ENCODE measurements at places on chromosomes 7 and 10.

GRCh38 chr7:42883950-42884349 lies 27.9 kb downstream of the C7orf25 start:
- peak; percentile 54 for DNase-seq

DNA sequence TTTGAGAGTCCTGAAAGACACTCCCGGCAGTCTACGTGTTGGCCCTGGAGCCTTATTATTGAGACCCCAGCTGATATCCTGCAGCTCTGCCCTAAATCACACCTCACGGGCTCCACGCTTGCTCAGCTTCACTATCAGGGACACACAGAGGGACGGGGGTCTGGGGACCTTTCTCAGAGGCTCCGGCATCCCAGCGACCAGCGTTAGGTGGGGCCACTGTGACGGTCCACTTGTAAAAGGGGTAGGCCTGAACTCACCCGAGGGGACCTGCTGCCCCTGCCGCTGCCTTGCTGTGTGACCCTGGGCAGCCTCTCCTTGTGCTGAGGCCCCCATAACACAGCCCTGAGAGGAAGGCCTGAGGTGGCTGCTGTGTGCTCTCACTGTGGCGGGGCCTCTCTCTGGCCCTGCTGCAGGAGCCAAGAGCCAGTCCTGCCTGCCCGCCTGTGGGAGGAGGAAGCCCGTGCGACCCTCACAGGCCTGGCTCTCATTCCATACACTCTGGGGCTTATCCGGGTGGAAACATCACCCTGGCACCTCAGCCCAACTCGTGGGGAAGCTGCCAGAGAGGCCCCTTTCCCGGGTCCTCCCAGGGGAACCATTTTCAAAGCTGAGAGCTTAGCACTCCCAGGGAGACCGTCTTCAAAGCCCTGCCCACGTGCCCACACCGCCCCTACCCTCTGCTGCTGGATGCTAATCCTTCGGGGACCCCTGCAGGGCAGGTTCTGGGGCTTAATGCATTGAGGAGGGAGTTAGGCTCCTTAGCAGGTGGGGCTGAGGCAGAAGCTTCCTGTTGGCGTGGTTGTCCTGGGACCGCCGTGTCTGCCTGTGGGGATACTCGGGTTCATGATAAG lies 21.7 kb downstream of the AQP1 start:
- DNase-seq = no peak

GRCh38 chr7:13802651-13803050 lies 186.8 kb downstream of the ETV1 start:
- DNase-seq = no peak

- no peak for DNase-seq
These were observed 23.5 kb downstream of the DDX50 start for GRCh38 chr10:68924593-68924992.

DNA sequence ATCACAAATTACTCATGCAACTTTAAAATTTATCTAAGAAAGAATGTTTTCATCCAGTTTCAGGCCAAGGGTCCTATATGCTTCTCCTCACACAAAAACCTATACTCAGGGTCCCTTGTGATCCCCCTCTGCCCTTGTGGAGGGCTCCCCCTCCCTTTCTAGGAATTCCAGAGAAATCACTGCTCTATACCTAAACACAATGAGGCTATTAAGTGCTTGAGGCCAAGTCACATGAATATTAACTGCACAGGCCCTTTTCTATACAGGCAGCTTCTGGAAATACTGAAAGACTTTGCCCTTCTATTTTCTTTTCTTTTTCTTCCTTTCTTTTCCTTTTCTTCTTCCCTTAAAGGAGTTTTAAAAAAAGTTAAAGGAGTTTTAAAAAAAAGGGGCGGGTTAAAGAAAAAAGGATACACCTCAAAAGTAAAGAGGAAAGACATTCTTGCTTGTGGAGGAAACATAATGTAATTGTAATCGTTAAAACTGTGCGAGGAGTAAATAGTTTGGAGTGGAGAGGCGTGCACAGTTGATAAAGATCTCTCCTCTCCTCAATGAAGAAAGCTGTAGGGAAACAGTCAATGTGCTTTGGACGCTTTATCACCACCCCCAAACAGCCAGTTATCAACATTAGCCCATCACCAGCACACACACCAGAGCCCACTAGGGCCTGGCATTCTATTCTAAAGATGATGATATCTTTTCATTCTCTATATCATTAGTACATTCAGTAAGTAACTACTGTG lies 16.4 kb downstream of the GRB10 start:
- DNase-seq = no peak

All from right kidney (tissue), 9 donors.